ENCODE measurements at places on chromosomes 16 and 17.

DNA sequence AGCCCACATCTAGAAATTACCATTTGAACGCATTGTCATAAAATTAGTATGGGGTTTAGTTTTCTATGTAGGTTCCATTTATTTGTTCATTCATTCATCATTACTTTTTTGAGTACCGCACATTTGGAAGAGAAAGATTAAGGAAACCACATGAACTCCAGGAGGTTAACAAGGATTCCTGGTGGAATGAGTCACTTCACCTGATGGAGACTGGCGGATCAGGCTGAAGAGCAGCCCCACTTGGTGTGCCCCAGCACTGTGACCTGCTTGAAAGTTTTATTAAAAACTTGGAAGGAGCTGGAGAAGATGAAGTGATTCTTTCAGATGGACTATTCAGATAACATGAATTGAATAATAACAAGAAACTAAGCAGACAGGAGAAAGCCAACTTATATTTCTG lies 293.6 kb upstream of the CDH11 start:
- DNase-seq, result no peak

- DNase-seq, result no peak
These were observed 20.9 kb downstream of the ITGB3 start for GRCh38 chr17:47274319-47275069.

- DNase-seq, result peak; percentile 35
These were observed 33.0 kb upstream of the SEC14L1 start for GRCh38 chr17:77107506-77108433.

DNA sequence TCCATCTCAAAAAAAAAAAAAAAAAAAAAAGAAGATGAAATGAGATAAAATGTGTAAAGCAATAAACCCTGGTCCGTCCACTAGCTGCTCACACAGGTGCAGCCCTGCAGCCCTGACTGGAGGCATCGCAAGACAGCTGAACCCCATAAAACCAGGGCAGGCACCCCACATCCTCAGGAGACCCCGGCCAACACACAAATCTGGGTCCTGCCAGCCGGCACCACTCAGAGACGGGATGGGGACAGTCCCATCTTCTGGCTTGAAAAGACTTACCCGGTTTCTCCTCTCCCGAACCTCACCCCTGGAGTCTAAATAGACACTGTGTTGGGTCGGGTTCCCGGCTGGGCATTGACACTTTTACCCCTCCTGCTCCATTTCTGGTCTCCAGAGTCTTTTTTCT lies 52.7 kb upstream of the TNRC6C start:
- no peak for DNase-seq

- no peak for DNase-seq
These were observed 576 bp upstream of the MYO18A start for GRCh38 chr17:29180788-29181160.

GRCh38 chr17:71535321-71535720 lies 585.5 kb upstream of the SOX9 start:
- no peak for DNase-seq

DNA sequence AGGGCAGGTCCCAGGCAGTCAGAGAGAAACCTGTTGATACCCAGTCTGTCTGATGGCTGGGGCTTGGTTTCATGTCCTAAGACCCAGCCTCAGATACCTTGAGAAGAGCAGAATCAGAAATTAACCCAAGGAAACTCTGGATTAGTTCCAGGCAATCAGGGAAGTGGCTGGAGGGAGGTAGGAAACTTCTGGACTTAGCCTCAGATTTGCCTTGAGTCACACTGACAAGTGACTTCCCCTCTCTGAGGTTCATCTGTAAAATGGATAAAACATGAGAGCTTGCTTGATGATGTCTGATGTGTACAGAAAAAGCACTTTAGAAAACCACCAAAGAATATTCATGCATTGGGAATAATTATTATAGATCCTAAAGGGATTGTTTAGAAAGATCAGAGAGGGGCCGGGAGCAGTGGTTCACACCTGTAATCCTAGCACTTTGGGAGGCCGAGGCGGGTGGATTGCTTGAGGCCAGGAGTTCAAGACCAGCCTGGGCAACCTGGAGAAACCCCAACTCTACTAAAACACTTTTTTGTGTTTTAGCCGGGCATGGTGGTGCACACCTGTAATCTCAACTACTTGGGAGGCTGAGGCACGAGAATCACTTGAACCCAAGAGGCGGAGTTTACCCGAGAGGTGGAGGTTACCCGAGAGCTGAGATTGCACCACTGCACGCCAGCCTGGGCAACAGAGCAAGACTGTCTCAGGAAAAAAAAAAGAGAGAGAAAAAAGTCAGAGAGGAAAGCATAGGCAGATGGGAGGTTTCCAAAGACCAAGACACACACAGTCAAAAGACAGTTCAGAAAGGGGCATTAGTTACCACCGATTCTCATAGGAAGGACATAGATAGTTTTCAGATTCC lies 3.8 kb downstream of the CIITA start:
- DNase-seq, result no peak

DNA sequence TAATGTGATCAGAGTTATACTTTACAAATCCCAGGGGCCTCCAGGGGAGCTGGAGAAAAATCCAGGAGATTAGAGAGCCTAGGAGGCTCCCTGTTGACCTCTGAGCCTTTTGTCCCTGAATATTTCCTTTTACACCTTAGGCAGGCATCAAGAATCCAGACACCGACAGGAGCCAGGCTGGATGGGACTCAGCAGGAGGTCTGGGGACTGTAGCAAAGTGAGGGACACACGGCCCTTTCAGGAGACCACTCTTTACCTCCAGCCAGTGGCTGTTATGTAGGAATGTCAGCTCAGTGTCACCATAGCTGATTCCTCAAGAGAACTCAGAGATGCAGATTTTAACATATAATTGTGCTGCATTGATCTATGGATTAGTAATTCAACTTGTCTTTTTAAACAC lies 198.4 kb downstream of the SHISA9 start:
- DNase-seq, result no peak

DNA sequence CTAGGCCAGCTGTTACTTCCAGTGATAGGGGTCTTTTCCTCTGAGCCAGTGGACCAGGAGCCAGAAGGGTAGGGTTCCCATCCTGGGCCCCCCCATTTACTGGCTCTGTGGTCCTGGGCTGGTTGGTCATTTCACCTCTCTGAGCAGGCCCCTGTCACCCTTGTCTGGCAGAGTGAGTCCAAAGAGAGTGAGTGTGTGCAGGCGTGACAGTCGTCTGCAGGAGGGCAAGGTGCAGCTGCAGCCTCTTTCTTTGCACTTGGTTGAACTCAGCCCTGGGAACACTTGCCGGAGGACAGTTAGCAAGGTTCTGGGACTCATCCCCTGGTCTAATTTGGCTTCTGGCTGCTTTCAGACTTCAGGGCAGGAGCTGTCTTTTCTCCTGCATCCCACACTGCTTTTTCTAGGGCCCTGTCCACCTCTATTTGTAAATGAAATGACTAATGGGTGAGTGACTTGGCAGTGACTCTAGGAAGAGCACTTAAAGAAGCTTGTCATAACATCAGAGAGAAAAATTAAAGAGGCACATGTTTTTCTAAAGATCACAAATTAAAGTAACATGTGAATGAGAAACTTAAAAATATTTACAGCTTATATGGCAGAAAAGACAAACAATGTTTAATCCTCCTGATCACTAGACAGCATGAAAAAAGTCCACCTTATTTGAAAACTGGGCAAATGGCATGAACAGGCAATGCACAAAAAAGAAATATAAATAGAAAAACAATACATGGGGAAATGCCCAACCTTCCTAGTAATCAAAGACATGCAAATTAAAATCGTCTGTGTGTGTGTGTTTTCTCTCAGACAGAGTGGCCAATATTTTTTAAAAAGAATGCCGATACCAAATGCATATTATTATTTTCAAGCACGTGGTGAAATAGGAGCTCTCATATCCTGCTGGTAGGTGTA lies 137.5 kb downstream of the NTN1 start:
- DNase-seq, result no peak

GRCh38 chr17:73224237-73224636 lies 31.4 kb downstream of the COG1 start:
- DNase-seq, result no peak

GRCh38 chr17:7634384-7634783 lies 4.4 kb downstream of the SHBG start:
- no peak for DNase-seq

GRCh38 chr17:1119924-1120323 lies 59.9 kb downstream of the ABR start:
- no peak for DNase-seq

DNA sequence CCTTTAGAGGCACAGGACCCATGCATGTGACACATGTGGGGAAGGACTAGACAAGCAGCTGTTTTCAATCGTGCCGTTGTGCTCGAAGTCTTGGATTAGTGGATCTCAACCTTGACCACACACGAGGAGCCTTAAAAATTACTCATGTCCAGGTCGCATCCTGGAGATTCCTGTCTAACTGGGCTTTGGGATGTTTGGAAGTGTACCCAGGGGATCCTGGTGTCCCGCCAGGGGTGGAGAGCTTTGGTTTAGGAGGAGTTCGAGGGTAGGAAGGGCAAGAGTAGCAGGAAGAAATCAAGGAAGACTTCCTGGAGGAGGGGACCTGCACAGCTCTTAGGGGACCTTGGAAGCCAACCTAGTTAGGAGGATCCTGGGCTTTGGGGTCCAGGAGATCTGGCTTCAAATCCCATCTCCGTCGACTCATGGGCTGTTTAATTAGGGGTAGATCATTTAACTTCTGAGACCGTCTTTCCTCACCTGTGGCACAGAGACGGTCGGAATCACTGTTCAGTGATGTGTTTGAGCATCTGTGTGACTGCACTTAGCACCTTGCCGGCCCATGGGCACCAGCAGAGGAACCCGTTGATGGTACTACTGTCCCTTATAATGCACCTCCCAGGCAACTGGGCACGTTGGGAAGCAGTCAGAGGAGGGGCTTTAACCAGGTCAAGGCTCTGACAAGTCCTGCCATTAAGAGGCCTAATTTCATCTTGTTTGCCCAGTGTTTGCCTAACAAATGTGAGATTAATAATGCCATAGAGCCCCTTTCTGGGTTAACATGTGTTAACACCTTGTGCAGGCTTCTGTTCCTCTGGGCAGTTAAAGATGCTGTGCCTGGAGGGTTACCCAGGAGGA lies 102.0 kb upstream of the PLCG2 start:
- DNase-seq, result no peak

DNA sequence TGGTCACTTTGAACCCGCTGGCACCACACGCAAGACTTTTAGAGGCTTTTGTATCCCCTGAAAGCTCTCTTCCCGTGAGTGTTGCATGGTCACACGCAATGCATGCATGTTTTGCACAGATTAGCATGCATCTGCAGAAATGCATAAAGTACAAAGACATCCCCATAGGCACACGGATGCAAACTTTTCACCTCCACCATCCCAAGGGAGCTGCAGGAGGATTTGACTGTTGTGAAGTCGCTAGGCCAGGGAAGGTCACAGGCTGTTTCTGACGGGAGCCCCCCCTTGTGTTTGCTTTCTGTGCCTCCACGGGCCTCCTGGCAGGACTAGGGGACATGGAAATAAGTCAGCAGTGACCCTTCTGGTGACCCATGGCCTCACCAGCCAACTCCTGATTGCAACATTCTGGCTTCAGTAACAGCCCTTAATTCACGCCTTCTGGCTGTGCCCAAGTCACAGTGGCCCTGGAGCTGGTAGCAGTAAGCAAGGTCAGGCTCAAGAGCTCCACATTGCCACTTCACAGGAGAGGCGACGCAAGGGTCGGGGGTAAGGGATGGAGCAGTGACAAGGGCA lies 45.1 kb downstream of the SOX9 start:
- no peak for DNase-seq

- no peak for DNase-seq
These were observed 294.2 kb upstream of the C16orf82 start for GRCh38 chr16:26772503-26772902.

DNA sequence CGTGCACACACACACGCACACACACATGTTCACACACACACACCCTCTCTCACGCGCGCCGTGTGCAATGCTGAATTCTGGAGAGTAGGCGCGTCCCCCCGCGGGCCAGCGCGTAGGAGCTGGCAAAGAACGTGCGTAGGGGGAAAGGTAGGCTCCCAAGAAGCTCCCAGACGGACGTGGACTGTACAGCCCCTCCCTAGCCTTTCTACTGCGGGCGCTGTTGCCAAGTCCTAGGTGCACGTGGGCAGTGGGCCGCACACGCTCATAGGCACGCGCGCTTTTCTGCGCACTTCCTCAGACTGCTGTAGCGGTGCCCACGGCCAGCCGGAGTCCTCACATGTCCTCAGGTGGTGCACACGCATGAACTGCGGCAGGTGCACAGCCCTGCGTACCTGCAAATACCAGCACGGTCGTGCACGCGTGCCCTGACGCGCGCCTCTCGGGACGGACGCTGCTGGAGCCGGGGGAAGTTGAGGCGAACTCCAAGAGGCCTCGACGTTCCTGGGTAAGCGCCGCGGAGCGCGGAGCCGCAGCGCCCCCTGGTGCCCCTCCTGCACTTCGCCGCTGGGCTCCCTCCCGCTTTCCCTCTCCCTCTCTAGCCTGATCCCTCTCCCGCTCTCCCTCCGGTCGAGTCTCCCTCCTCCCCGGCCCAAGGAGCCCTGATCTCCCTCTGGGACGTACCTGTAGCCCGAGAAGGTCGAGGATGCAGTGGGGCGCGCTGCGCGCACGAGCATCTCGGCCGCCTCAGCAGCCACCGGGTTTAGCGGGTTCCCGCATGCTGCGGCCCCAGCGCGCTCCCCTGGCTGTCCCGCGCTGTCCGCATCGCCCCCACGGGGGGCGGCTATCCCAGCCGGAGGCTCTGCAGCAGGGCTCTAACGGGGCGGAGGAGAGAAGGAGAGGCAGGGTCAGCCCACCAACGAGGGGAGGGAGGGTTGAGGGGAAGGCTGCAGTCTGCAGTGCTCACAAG lies 749 bp downstream of the GRIN2A start:
- DNase-seq, result no peak

DNA sequence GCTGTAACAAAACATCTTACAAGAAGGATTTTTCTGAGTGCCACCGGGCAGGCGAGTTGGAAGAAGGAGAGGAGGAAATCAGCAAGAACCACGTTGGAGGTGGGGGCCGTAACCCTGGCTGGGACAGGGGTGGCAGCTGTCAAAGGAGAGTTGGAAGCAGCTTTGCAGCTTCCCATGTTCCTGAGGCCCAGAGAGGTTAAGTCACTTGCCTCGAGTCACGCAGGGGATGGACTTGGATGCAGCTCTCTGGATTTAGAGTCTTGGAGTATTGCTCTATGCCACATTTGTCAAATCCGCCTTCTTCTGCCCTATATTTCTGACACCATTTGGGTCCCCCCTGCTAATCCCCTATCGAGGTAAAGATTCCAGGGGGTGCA lies 83.0 kb upstream of the CIBAR2 start:
- DNase-seq, result no peak

- DNase-seq, result no peak
These were observed 17.4 kb downstream of the NF1 start for GRCh38 chr17:31112001-31112661.

DNA sequence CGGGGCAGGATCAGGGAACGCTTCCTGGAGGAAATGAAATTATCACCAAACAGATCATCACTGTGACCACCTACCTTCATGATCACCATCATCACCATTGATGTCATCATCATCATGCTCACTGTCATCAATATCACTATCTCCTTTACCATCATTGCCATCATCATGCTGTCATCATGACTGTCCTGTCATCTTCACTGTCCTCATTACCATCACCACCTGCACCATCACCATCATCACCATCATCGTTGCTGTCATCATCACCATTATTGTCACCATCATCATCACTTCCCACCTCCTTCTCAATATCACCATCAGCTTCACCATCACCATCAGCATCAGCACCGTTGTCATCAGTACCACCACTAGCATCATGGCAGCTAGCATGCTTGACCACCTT lies 65.3 kb downstream of the NTN1 start:
- no peak for DNase-seq

GRCh38 chr16:2775765-2776499 lies 1.1 kb downstream of the ELOB start:
- DNase-seq, result no peak

- DNase-seq, result no peak
These were observed 610.0 kb upstream of the CDH11 start for GRCh38 chr16:65731833-65732232.
